Stimulated activated CD8-positive, alpha-beta memory T cell treated with anti-CD3 and anti-CD28 coated beads, Interleukin-4, amount 100 ng/mL, for 24 hours (primary cell): ENCODE measurements at places on chromosomes 13 and 19.

GRCh38 chr19:30084390-30084819 lies 142.4 kb downstream of the URI1 start:
- no peak for DNase-seq

DNA sequence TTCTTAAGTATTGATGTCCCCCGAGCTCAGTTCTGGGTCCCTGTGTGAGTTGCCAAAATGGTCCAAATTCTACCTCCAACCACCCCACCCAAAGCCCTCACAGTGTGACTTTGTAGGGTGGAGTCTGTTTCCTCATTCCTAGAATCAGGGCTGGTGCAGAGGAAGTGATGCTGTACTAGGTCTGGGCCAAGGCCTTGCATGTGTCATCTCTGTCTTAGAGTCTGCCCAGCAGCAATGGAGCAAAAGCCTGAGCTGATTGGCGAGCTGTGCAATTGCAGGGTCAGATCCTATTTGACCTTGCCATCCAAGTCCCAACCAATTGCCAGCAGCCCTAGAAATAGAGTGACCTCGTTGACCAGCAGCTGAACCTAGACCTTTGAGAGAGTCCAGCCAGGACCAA lies 97.0 kb upstream of the ANKRD10 start:
- DNase-seq, result no peak

DNA sequence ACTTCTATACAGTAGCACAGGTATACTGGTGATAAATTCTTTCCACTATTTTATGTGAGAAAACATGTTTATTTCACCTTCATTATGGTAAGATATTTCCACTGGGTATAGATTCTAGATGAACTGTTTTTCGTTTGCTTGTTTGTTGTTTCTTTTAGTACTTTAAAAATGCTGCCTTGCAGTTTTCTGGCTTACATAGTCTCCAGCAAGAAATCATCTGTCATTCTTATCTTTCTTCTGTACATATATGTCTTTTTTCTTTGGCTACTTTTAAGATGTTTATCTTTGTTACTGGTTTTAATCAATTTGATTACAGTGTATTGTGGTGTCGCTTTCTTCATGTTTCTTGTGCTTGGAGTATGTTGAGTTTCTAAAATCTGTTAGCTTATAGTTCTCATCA lies 333.3 kb upstream of the HTR2A start:
- no peak for DNase-seq

DNA sequence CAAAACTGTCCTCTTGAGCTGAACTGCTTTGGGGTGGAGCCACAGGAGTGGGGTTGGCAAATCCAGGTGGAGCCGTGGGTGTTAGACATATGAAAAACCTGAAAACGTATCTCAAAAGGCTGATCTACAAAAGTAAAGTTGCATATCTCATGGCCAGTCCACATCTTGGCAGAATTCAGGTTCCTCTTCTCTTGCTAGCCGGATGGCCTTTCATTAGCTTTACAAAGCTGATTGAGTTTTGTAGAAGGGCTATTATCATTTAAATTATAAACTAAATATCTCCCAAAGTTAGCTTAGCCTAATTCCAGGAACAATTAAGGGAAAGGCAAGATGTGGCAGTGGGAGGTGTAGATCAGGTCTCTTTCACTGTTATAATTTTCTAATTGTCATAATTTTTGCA lies 1427.7 kb downstream of the EFNB2 start:
- DNase-seq, result no peak

DNA sequence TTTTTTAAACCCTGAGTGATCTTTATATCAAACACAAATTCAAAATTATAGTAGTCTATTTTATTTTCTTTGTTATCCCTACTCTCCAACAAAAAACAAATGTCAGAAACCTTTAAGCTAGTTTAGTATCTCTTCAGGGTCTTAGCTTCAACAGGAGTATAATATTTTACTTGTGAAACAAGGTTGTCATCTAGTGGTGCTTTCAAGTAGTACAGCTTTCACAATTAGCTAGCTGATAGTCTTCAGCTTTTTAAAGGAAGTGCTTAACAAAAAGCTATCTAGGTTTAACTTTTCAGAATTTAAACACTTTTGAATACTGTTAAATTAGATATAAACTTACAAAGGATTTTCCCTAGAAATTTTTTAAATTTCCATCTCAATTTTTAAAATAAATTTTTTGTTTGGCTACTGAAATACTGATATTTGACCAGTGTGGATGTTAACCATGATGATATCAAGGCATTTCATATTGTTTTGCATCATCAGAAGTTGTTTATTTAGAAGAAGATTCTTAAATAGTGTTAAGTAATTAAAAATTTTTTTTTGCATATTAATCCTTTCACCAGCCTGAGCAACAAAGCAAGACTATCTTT lies 34.2 kb downstream of the TDRD3 start:
- DNase-seq, result no peak

GRCh38 chr13:27126859-27127258 lies 44.8 kb downstream of the USP12 start:
- no peak for DNase-seq

DNA sequence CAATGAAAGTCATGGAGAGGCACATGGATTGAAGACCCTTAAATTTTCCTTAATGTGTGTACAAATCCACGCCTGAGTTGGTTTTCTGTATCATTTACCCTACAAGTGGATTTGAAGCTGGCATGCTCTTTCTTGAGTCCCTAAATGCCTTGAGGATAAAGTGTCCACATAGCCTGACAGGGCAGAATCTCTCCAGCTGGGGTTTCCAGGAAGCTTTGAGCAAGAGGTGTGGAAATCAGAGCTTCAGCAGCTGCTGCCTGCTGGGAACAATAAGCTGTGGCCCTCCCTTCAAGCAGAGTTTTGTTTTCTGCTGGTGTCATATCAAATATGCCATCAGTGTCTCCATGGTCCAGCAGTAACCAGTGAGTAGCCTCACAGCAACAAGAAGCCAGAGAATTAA lies 120.3 kb upstream of the SERTM1 start:
- no peak for DNase-seq

DNA sequence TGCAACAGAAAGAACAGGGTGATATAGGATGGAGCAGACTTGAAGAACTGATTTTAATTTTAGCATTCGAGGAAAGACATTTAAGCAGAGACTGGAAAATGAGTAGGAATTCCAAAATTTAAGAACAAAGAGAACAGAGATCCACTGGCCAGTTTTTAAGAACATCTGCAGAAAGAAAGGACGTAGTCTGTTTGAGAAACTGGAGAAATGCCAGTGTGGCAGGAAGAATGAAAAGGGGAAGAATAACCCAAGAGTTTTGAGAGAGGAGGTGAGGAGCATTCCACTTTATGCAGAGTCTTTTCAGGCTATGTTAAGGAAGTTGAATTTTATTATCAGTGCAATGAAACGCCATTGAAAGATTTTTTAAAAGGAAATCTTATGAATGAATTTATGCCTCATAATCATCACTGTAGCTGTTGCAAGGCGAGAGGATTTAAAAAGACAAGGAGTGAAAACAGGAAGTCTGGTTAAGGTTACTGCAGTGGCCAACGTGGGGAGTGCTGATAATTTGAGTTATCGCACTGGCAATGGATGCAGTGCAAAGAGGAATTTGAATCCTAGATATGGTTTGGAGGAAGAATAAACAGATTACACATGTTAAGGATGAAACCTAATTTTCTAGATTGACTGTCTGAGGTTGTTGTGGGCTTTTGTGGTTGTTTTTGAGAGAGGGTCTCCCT lies 253.8 kb downstream of the DACH1 start:
- no peak for DNase-seq

GRCh38 chr13:38415233-38415632 lies 65.6 kb downstream of the UFM1 start:
- DNase-seq, result no peak

- DNase-seq, result no peak
Observed at GRCh38 chr13:91816263-91816807, 417.9 kb downstream of the GPC5 start.

- no peak for DNase-seq
Observed at GRCh38 chr13:65302691-65303090, 1927.4 kb downstream of the PCDH9 start.

- peak; percentile 49 for DNase-seq
Observed at GRCh38 chr19:2097203-2097885, 629 bp downstream of the IZUMO4 start.

DNA sequence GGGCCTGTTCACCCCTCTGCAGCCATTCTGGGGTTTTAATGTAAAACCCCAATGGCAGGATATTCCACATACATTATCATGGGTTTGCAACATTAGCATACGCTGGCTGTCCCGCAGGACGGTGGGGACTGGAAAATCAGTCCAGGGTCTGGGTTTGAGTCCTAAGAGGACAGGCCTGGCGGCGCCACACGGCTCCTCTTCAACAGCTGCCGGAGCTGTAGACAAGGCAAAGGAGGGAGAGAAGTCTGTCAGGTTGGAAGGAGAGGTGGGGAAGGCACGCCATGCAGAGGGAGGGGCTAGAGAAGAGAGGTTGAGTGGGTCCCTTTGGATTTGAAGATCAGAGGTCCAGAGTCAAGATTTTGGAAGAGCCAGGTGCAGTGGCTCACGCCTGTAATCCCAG lies 11.9 kb downstream of the NFKBID start:
- DNase-seq, result no peak

- DNase-seq, result no peak
Observed at GRCh38 chr13:111398715-111399299, 78.4 kb downstream of the TEX29 start.

DNA sequence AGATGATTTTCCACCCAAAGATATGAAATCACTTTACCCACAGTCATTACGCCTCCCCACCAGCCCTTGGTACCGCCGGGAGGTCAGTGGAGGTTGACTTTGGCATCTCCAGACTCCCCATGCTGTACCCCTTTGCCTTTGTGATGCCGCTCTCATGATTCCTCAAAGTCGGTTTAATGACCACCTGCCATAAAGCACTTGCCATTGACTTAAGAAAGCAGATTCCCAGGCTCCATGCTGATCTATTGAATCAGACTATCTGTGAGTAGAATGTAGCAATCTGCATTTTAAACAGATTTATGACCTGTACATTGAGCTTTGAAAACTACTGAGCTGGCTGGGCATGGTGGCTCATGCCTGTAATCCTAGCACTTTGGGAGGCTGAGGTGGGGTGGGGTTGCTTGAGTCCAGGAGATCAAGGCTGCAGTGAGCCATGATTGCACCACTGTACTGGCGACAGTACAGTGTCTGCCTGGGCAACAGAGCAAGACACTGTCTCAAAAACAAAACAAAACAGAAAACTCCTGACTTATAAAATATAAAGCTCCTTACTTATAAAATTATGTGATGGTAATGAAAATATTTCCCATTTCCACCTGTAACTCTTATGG lies 235.2 kb downstream of the KLF5 start:
- DNase-seq, result no peak

GRCh38 chr13:29953542-29953941 lies 103.1 kb upstream of the UBL3 start:
- no peak for DNase-seq

- DNase-seq, result no peak
Observed at GRCh38 chr13:79090552-79091124, 315.4 kb downstream of the RBM26 start.

- no peak for DNase-seq
Observed at GRCh38 chr19:17725422-17726078, 6.3 kb downstream of the MAP1S start.

DNA sequence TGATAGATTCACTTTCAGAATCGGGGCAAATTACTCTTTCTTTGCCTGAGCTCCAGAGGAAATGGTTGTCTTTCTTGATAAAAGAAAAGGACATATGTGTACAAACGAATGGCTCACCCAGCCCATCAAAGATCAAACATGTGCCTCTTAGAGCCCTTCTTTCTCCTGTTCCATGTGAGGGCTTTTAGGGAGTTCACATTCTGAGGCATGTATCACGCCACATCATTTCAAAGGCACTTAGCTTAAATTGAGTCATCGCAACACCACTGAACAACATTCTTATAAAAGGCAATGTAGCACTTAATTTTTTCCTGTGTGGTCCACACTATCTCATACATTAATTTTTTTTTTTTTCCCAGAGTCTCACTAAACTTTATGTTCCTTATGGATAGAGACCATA lies 521.0 kb downstream of the SUCLA2 start:
- DNase-seq, result no peak

GRCh38 chr13:75432811-75433244 lies 49.1 kb downstream of the TBC1D4 start:
- DNase-seq, result no peak

GRCh38 chr13:51993713-51994112 lies 17.5 kb downstream of the ATP7B start:
- no peak for DNase-seq

- DNase-seq, result no peak
Observed at GRCh38 chr19:39677961-39678889, 22.5 kb downstream of the LGALS16 start.

- DNase-seq, result no peak
Observed at GRCh38 chr13:36543671-36544070, 111.4 kb downstream of the CCNA1 start.

- no peak for DNase-seq
Observed at GRCh38 chr19:18319591-18320135, 3.2 kb downstream of the LSM4 start.

DNA sequence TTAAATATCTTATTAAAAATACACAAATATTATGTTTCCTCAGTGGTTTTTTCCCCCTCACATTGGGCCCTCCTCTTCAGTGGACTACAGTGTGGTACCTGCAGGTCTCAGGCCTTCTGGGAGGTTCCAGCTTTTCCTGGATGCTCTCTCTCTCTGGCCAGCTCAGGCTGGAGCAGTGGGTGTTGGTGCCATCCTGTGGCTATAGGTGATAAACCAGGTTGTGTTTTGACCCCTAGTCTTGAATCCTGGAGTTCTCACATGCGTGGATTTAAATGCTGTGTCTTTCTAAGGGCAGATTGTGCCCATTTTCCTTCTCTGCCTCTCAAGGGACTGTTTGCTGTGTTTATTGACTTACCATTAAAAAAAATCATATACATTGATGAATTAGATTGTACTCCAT lies 41.2 kb upstream of the ZNF527 start:
- DNase-seq, result no peak

DNA sequence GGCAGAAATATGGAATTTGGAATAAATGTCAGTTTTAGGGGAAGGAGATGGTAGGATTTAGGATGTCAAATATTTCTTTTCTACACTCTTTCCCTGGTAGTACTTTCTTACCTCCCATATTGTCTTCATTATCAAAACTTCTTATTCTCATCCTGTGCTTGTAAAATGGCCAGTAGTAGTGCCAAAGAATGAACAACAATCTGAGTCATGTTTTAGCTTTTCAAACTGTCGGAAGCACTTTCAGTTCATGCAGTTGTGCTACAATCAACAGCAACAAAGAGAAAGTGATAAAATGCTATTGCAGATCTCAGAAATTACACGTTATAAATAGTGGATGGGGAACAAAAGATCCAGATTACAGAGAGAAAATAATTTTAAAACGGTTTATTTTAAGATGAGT lies 193.7 kb upstream of the RXFP2 start:
- DNase-seq, result no peak
